ENCODE measurements at places on chromosomes 5 and 9.

GRCh38 chr5:453725-454481, 10.9 kb downstream of the EXOC3 start:
- no peak for DNase-seq

DNA sequence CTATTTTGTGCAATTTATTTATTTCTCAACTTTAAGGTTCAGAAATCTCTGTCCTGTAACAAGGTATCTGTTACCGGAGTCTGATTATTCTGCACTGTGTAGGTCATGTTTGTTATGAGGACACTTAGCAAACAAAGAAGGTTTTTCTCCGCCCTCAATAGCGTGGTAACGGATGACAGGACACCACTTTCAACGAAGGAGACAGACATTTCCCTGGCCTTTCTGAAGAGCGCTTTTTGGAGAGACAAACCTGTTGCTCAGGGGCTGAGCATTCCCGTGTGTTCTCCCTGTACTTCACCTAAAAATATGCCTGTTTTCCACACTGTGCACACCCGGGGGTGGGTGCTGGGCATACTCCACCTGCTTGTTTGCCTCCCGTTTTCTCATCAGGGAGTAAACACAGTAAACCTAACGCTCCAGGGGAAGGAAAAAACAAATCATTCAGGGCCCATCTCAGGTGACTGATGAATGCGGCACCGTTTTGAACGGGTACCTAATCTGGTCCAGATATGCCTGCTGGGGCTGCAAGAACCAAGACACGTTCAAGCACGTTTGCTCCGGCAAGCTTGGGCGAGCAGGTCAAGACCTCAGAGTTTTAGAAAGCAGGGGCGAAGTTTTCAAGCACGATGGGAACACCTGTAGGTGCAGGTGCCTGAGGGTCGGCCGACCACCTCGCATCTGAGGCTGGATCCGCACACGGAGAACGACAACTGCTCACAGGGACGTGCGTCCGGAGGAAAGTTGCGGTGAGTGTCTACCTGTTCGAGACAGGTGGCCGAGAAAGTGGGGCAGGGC, 859 bp downstream of the RETREG1 start:
- no peak for DNase-seq

GRCh38 chr5:37757980-37758582, 81.8 kb downstream of the GDNF start:
- DNase-seq = no peak

DNA sequence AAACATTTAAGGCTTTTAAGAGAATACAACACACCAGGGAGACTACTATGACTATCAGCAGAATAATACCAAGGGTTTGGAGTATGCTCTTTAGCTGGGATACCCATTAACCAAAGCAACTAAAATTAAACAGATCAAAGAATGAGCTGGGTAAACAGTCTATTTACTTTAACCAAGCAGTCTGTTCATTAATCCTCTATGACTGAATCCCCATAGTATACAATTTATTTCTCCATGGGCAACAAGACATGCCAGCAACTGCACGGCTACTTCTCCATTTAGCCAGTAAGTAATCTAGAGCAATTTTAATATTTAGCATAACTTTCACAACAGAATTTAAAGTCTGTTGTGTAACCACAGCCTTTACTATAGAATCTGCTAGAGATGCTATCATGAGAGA, 77.6 kb downstream of the CDO1 start:
- DNase-seq = no peak

DNA sequence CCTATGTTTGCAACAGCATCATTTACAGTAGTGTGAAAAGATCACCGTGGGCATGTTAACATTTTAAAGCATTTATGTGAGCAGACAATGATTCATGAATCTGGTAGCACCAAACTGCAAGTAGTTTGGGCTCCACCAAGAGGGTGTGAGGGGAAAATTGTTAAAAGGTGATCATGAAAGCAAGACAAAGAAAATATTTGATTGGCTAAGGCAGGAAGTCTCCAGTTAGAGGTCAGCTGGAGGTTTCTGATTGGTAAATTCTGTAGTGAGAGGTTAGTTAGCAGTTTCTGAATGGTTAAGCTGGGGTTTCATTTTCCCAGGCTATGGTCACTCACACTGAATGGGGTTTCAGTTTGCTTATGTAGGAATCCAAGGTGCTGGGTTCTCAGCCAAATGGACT, 13.5 kb upstream of the DRD1 start:
- no peak for DNase-seq

DNA sequence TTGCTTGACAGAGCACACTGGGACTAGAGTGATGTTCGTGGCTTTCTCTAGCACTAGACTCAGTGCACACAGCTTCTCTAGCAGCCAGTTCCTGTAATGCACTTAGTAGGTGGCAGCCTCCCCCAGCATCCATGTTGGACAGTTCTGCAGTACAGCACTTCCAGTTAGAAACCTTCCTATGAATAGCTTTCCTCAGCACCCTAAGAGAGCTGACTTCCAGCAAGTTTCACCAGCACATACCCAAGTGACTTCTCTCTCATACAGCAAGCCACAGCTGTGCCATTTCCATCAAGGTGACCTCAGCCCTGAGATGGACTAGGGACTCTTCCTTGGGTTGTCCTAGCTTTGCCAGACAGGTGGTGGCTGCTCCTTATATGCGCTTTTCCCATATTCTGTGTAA, 60.4 kb downstream of the PJA2 start:
- DNase-seq = no peak

- DNase-seq = no peak
These were observed 17.0 kb upstream of the SELENOP start for GRCh38 chr5:42828671-42829070.

All from T1000 (cell line).